ENCODE measurements at places on chromosomes 13 and 19.

GRCh38 chr13:19952850-19953249, 5.7 kb upstream of the ZMYM2 start:
- DNase-seq, result no peak

DNA sequence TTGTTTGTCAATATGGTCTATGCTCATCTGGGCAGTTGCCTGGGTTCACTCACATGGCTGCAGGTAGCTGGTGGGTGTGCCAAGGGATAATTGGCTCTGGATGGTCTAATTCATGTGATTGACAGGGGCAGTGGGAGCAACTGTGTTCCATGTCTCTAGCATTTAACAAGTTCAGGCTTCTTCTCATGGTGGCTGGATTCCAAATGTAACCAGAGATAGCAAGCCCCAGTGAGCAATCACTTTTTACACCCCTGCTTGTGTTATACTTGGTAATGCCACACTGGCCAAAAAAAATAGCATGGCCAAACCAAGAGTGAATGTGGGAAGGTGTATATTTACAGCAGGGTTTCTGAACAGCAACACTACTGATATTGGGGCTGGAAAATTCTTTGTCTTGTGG, 89.6 kb upstream of the TNFSF11 start:
- peak; percentile 13 for DNase-seq

DNA sequence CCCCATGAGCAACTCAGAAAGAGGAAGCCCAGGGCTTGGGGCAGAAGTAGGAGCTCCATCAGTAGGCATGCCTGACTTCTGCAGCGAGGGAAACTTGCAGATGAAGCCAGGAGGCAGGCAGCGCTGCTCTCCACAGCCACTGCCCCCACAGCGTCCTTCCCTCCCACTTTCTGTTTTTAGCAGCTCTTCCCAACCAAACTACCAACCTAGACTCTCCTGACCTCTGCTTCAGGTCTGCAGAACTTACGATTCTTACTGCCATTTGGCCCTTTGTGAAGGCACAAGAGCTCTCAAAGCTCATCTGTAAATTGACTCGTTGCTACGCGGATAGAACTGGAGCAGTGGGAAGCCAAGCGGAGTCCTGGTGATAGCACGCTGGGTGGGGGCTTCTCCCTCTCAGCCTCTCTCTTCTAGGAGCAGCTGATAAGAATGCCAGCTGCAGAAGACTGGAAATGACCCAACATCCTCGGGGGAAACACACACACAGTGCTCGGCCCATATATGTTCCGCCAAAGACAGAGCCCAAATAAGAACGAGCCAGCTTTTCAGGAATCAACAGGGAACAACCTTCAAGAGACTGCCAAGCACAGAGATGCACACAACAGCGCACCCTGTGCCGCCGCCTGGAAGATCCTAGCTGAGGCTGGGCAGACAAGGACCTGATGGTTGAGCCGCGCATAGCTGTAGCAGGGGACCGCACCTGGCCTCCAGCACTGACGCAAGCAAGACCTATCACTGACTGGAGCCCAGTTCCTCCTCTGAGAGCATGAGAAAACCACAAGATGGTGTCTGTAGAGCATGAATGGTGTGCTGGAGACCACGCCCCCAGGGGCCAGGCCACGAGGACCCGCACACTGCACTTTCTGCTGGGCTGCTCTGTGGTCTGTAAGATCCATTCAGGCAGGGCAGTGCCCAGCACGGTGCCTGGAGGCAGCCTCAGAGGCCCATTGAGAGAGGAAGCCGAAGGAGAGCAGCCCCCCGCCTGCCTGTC, 15.9 kb upstream of the SLC35E1 start:
- DNase-seq, result no peak

DNA sequence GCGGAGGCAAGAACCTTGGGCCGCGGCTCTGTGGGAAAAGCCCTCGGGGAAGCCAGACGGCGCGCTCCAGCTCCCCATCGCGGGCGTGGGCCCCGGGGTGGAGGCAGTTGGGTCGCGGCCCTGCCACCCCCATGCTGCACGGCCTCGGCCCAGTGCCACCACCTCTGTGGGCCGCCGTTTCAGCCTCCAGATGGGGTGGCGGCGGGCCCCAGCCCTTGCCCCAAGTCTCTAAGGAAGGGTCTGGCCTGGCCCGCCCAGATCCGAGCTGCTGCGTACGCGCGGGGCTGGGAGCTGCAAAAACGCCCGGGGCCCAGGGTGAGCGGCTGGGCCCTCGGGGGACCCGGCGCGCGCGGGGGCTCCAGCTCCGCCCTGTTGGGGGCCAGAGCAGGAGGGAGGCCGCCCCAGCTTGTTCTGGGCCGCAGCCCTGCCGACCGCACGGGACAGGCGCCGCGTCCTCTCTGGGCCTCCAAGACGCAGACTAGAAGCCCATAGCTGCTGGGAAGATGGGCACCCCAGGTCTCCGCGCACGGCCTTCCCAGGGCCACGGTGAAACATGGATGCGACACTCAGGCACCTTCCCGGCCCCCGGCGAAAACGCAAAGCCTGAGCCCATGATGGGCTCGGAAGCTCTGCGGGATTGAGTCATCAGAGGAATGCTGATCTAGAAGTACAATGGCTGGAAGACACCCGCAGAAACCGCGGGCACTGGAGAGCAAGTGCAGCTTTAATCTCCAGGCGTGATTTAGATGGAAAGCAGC, 110.1 kb downstream of the KCTD15 start:
- no peak for DNase-seq

GRCh38 chr13:33184112-33184490, 101.5 kb downstream of the STARD13 start:
- DNase-seq, result no peak

- no peak for DNase-seq
Observed at GRCh38 chr19:8196271-8196927, 12.8 kb upstream of the CERS4 start.

DNA sequence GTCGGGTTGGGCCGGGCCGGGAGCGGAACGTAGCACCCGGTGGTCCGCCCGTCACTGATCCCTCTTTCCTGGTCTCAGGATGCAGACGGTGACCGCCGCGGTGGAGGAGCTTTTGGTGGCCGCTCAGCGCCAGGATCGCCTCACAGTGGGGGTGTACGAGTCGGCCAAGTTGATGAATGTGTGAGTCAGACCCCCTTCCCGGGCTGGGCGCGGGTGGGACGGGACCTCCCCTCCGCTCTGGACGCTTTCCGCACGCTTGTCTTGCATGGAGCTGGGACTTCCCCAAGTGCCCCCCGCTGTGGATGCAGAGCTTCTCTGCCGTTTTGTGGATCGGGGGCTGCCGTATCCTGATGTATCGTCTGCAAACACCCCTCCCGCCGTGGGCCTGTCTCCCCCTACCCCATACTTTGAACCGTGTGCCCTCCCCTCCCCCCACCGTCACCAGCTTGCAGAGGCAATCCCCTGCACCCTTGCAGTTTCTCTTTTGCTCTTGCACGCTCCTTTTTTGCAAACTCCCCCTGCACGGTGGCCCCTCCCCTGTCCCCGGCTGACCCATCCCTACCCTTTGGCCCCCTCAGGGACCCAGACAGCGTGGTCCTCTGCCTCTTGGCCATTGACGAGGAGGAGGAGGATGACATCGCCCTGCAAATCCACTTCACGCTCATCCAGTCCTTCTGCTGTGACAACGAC, 669 bp downstream of the GADD45B start:
- no peak for DNase-seq

DNA sequence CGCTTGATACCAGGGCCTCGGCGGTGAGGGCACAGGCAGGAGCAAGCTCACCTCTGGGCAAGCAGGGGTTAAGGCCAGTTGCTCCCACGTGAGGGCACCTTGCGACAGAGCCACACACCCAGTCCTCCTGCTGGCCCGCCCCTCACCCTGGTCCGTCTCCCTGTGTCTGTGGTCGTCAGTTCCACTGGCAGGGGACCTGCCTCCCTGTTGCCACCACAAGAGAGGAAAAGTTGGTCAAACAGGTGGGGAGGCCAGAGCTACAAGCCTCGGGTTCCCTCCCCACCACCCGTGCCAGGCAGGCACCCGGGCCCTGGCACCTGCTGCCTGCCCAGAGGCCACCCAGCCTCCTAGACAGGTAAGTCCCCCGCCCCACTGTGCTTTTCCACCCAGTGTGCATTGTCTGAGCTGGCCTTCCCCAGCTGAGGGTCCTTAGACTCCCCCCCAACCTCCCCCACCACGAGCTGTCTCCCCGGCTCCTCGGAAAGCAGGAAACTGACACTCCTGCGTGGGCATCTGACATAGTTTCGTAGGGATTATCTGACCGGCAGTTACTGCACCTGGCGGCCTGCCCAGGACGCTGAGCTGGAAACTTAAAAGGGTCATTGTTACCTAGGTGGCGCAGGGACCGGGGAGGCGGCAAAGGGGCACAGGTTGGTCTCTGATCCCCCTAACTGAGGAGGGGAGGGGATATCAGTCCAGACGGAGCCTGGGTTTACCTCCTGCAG, at the start of gene TJP3:
Gene TJP3 (plus strand): TSS at position 178 of the 725 bp plus-strand sequence. CDS start 20,049 bp downstream, outside the sequence.
- DNase-seq, result no peak

DNA sequence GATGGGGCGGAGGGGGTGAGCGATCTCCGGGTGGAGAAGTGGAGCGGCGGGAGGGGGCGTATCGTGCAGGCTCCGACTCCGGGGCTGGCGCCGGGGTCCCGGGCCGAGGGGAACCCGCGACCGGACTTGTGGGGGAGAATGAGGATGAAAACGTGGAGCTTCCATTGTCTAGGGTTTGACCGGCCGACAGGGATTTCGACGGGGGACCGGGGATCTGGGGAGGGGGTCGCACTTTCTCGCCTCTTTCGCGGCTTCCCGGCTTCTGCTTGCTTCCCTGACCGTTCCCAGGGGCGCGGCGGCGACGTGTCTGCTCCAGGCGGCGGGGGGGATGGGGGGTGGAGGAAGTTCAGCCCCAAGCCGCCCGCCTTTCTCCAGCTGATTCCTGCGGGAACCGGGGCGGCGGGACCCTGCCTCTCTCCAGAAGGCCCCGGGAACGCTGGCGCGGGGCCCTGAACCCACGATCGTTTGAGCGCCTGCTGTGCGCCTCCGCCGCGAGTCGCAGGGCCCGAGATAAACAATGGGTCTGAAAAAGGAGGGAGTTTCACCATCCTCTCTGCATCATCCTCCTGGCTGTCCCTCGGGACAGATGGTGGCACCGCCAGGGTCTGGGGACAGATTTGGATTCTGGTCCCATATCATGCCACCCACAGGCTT, 790 bp downstream of the TPM4 start:
- DNase-seq, result peak; percentile 21

- DNase-seq, result no peak
Observed at GRCh38 chr13:29423050-29423449, 172.4 kb downstream of the SLC7A1 start.

- DNase-seq, result no peak
Observed at GRCh38 chr19:10270180-10270615, 722 bp upstream of the ICAM1 start.

GRCh38 chr13:64672751-64673150, 2557.4 kb downstream of the PCDH9 start:
- no peak for DNase-seq

DNA sequence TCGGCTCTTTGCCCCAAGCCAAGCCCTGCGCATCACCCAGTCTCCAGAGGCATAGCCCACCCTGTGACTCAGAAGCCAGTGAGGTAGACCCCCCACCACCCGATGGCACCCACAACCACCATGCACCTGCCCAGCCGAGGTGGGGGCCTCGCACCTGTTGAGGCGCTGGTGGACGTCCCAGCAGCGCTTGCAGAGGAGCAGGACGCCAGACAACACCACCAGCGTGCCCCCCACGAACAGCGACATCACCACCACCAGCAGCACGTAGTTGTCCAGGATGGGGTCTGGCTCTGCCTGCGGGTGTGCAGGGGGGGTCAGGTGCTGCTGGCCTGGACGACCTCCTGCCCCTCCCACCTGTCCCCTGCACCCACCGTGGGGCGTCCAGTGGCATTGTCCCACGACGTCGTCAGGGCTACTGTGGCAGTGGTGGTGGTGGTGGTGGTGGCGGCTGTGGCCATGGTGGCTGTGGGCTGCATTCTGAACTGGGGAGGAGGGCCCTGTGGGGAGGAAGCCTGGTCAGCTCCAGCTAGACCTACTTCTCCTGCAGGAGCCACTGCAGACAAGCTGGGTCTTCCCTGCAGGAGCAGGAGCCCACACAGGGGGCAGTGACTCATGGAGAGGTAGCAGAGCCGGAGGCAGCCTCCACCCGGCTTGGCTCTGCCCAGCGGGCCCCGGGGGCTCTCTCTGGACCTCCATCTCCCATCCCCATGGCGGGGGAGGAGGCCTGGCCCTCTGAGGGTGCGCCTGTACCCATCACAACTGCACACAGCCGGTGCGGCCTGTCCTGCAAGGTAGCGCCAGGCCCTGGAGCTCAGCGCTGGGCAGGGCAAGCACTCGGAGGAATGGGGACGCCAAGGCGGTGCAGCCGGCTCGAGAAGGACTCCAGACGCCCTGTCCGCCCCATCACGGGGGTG, 1.9 kb downstream of the CBARP start:
- no peak for DNase-seq

GRCh38 chr13:98490195-98490836, 86.6 kb downstream of the STK24 start:
- no peak for DNase-seq

DNA sequence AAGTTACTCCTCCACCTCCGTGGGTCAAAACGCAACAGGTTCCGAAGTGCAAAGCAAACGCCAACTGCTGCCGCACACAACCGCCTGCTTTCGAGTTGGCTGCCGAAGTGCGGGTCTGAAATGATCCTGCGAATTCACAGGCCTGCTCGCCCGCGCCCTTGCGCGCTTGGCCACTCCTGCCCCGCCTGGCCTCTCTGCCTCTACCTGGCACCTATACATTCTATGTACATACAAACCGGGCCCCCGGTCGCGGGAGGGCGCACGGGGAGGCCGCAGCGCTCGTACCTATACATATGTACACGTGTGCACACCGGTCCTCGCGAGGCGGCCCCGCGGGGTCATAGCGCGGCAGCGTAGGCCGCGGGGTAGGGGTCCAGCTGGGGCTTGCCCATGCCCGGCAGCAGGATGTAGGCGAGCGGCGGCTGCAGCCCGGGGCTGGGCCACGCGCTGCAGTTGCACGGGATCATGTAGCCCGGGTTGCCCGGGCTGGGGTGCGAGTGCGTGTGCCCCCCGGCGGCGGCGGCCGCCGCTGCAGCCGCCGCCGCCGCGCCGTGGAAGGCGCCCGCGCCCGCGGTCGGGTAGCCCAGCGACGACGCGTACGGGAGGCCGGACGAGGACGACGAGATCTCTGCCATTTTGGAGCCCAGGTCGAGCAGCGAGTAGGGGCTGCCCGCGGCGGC, 1.3 kb downstream of the SOX21 start:
- DNase-seq, result no peak

DNA sequence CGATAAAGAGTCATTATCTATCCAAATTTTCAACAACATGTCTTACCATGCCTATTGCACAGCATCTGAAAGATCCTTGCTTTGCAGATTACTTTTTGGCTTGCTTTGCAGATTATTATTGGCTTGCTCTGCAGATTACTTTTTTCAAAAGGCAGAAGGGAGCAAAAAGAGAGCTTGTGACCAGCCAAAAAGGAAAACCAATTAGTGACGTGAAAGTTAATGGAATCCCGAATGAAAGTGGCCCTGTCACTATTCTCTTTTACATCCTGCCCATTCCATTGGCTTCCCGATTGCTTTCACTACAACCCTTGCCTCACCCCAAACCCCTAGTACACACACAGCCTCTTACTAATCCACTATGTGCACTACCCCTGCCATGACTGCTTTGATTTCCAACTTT, 81.3 kb downstream of the LHFPL6 start:
- DNase-seq, result peak; percentile 37

DNA sequence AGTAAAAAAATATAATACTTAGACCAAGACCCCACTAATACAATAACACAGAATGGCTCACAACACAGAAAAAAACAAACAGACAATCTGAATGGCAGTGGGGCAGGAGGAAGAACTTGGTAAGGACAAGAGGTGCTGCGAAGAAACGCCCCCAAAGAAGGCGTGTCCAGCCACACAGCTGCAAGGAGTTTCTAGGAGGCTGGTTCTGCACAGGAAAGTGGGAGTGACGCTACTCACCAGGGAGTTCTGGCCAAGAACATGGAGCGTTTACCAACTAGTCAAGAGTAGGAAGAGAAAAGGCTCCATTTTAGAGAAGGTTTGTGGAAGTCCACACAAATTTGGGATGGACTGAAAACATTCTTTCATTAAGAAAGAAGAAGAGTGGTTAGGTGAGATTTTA, 95.3 kb upstream of the SLC15A1 start:
- no peak for DNase-seq

All from NCI-H446 (cell line).